ENCODE measurements at places on chromosomes 13 and 19. TPM values are rescaled to one million over a fixed set of nuclear protein-coding genes. Genes with fewer than 3 reads are reported as not detected.

DNA sequence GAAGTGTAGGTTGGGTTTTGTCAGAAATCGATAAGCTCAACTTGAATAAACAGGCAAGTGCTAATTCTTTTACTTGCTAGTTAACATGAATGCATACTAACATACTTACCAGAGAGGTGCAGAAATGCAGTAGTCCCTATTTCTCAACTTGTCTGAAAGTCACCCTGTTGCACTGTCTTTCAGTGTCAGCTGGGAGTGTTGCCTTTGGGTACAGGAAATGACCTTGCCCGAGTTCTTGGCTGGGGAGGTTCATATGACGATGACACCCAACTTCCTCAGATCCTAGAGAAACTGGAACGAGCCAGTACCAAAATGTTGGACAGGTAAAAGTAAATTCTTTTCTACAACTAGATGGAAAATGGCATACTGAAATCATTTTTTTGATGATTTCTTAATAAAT lies 103.5 kb upstream of the AKAP11 start:
- peaks cover 1% of the 10 kb centered on the region for H3K27me3 ChIP-seq
- peaks cover 6% of the 10 kb centered on the region for H3K4me1 ChIP-seq
- DNase-seq: no peak
- no peaks in the 10 kb centered on the region for H3K36me3 ChIP-seq
- no peak overlapping the region for H3K4me3 ChIP-seq

Gene MCEMP1
- not detected for total RNA-seq

- H3K27me3 ChIP-seq: no peaks in the 10 kb centered on the region
- no peak overlapping the region for H3K4me3 ChIP-seq
- H3K4me1 ChIP-seq: no peaks in the 10 kb centered on the region
- DNase-seq: no peak
- H3K27ac ChIP-seq: no peak overlapping the region
These were observed 335.4 kb upstream of the PCDH20 start for GRCh38 chr13:61751039-61751438.

DNA sequence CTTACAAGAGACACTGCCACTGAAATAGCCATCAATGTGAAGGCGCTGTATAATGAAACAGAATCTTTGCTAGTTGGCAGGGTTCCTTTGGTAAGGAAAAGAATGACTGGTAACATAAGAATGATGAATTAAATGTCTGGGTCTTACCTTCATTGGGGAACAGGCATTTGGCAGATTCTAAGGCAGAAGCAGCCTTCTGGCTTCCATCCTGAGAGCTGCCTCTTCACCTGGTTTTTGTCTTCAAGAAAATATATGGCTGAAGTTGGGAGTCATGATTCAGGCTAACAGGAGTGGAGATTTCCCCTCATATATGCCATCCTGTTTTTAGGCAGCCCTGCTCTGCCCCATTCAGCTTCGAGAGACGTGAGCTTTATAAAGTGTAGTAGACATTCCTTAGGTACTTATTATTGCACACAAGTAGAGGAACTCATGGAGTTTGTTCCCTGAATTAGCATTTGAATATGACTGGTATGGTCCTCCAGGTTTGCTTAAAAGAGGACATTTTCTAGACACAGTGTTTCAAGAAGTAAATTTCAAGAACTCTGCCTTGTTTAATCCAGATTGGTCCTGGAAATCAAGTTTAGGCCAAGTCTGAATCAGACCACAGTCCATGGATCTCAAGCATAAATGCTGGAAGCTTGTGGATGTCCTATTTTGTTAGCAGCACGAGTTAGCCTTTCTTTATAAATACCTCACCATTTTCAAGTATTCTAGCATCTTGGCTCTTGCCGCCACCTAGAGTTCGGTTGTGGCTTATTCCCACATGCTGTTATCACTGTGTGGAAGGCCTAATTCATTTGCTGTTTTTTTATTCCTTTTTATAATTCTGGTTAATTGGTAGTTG lies 56.2 kb upstream of the AKAP11 start:
- no peak overlapping the region for H3K4me3 ChIP-seq
- H3K36me3 ChIP-seq: peaks cover 6% of the 10 kb centered on the region
- no peaks in the 10 kb centered on the region for H3K27me3 ChIP-seq
- H3K4me1 ChIP-seq: peaks cover 7% of the 10 kb centered on the region

DNA sequence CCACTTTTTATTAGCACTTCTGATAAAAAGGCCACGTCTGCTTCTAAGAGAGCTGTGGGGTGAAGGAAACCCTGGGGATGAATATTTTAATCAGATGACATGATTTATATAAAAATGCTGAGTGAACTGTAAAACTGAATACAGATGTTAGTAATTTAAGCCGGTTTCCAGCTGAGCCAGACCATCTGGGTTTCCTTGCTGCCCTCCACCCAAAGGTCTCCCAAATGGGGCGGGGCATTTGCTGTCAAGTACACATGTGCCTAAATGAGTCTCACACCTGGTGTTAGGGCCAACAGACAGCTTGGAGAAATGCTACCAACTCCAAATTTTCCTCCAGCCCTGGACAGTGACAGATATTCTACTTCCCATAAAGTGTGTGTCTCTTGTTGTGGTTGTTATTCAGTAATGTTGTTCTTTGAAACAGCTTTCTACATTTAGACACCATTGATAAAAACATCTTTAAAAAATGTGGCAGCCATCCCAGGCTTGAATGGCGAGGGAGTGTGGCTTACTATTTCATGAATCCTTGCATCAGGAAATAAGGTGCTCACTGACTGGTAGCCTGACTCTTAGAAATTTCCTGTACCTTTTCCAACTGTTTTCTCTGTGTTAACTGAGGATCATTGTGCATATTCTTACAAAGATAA lies 350.4 kb downstream of the MTUS2 start:
- no peaks in the 10 kb centered on the region for H3K27me3 ChIP-seq
- no peak overlapping the region for H3K4me3 ChIP-seq

DNA sequence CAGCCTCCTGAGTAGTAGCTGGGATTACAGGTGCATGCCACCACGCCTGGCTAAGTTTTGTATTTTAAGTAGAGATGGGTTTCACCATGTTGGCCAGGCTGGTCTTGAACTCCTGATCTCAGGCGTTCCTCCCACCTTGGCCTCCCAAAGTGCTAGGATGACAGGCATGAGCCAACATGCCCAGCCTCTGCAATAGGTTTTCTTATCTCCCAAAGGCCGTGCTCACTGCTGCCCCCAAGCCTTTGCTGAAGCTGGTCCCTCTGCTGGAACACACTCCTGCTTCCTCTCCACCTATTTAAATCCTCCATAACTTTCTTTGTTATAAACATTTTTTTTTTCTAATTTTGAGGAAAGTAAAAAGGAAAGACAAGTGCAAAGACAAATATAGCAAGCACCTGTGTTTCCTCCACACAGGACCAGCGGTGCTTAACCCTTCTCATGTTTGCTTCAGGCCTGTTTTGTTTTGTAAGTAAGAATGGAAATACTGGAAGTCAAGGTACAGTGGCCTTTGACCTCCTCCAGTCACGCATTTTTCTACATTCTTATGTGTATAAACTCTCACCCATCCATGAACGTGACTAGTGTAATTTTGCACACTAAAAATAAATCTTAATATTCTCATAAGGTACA lies 14.5 kb upstream of the TNFAIP8L1 start:
- no peaks in the 10 kb centered on the region for H3K36me3 ChIP-seq
- H3K27me3 ChIP-seq: no peaks in the 10 kb centered on the region
- no peak overlapping the region for H3K4me3 ChIP-seq
- DNase-seq: no peak

- H3K36me3 ChIP-seq: no peaks in the 10 kb centered on the region
- 0 out of 2 replicates have a peak, but pooled peaks cover 2% of the 10 kb centered on the region for H3K4me1 ChIP-seq
- H3K4me3 ChIP-seq: no peak overlapping the region
- no peak overlapping the region for H3K27ac ChIP-seq
These were observed 6.4 kb downstream of the KLF2 start for GRCh38 chr19:16330806-16331690.

DNA sequence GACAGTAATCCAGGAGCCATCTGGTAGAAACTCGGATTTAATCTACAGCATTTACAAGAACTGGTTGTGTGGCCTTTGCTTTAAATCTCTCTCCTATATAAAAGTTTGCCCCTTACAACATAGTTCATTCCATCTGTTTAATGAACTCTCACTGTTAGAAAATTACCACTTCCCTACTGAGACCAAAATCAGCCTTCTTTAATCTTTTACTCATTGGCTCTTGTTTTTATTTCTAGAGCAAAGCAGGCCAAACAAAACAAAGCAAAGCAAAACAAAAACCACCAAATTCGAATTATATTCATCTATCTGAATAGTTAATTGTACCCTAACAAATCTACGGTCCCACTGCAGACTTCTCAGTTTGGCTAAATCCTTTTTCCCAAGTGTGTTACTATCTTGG lies 127.0 kb downstream of the UGGT2 start:
- no peak for DNase-seq
- no peaks in the 10 kb centered on the region for H3K27me3 ChIP-seq
